CD8-positive, alpha-beta memory T cell (primary cell): ENCODE measurements at places on chromosomes 5 and 9. TPM values are rescaled to one million over a fixed set of nuclear protein-coding genes. Genes with fewer than 3 reads are reported as not detected.

GRCh38 chr9:126682113-126682810 is 68.5 kb downstream of the LMX1B start:
- no peak for DNase-seq

DNA sequence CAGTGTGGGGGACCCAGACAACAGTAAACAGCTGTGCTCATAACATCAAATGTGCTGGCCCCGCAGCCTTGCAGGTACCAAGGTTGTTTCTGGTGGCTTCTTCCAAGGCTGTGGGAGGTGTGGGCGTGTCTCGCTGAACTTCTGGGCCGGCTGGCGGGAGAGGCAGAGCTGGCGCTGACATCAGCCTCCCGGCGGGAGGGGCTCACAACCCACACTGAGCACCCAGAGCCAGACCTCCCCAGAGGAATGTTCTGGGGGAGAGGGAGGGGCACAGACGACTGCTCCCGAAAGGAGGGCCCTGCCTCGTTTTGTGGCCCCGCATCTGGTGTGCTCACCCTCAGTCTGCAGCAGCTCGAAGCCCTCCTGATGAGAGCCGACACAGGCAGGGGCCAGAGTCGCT is 6.9 kb upstream of the SLC12A7 start:
- no peak for DNase-seq

- DNase-seq, result no peak
Observed at GRCh38 chr5:118561971-118562370, 426.4 kb downstream of the DTWD2 start.

ANKRD34B gene
- not detected for total RNA-seq
